Hypothalamus (tissue), 51 donors: ENCODE measurements at places on chromosomes 7 and 10.

DNA sequence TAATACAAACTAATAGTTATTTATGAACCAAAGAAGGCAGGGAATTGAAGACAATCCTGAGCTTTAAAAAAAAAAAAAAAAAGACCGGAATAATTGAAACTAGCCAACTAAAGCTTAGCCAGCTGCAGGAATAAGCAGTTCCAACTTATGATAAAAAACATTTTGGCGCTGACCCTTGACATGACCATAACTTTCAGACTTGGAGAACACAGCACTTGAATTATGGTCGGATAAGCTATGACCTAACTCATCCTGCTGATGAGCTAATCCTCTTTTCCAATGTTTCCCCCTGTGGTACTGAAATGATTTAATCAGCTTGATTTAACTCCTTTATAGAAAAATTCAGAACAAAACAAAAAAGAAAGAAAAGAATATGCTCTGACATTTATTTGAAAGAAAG is 181.8 kb downstream of the DGKB start:
- DNase-seq = no peak

DNA sequence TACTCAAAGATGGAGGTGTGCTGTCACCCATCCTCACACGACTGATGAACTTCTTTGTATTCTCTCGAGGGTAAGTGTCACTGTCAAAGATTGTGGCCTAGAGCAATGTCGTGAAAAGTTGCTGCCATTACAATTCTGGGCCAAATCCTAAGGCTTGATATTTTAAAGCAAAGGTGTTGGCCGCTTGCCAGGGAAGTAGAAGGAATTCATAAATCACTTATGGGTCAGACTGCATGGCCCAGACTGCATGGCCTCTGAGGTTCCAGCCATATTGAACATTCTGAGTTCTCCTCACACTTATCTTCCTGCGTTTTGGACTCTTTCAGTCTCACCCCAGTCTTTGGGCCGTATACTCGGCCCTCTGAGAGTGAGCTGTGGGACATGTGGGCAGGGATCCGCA is 8.6 kb downstream of the MEST start:
- no peak for DNase-seq

GRCh38 chr7:105932835-105933477 is 30.1 kb upstream of the CDHR3 start:
- no peak for DNase-seq

- DNase-seq = no peak
Measured at GRCh38 chr10:1249142-1249920, 193.1 kb downstream of the WDR37 start.

DNA sequence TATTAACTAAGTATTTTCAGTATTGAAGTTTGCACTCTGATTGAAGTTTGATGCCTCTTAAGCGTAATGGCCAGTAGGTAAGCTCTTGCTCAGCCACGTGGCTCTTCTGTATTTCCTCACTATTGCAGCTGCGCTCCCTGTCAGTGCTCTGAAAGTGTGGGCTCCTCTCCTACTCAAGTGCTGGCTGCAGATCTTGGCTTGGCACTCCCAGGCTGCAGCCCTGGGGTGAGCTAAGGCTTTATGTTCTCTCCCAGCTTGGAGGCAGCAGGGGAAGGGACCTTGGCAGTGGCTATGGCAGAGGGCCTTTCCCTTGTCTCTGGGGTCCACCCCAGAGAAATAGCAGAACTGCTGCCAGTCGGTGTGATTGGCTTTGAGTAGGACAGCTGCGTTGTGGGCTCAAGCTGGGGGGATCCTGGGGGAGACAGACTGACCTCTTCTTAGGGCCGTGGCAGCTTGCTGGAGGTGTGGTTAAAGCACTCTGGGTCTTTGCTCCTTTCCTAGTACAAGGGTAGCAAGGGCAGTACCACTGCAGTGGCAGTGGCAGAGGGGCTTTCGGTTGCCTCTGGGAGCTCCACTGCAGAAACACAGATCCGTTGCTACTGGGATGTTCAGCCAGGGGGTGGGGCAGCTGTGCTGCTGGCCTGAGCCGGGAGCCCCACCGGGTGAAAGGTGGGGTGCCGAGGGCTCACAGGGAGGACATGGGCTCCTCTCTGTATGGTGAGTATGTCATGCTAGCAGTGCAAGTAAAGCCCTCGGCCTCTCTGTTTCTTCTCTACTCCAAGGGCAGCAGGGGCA is 100.5 kb downstream of the GLCCI1 start:
- peak; percentile 4 for DNase-seq

DNA sequence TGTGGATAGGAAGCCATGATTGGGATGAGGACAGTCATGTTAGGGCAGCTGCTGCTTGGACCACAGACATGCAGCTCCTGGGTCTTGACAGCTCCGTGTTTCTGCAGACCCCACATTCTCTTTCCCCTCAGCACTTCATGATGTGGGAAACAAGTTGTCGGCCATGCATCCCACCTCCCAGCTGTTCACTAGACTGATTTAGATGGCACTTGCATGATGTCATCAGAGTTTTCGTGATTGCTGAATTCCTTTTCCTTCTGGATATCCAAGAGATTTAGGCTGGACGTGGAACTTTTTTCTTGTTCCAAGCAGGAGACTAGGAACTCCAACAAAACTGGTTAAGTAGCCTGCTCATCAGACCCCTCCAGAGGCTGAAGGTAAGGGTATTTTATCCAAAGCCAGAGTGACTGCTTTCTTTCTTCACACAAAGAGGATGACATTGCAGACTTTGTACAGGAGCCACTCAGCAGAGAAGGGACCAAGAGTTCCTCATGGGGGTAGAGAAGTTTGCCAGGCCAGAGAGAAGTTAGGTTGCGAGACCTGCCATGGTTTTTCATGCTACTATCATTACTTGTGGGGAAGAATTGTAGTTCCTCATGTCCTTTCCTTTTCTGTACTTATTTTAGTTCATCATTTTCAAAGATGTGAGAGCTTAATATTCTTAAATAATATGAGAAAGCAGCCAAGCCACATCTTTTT is 117.7 kb upstream of the GJD4 start:
- no peak for DNase-seq

DNA sequence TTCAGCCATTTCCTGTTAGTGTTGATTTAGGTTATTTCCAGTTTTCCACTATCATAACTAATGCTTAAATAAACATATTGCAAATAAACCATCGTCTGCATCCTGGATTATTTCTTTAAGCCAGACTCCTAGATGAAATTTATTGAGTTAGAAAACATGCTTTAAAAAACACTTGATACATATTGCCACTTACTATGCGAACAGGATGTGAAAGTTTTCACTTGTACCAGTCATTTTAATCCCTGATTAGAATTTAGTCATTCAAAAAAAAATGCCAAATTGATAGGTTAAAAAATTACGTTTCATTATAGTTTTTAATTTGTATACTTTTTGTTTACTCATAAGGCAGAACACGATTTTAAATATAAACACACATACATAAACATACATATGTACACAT is 309.6 kb downstream of the RNLS start:
- DNase-seq = no peak

GRCh38 chr7:27697861-27698430 is 35.3 kb upstream of the HIBADH start:
- DNase-seq = no peak

- no peak for DNase-seq
Measured at GRCh38 chr7:55271661-55272060, 93.5 kb upstream of the LANCL2 start.

GRCh38 chr10:119817991-119818888 is 54.4 kb downstream of the MCMBP start:
- peak; percentile 39 for DNase-seq

GRCh38 chr7:51150193-51150592 is 166.4 kb downstream of the COBL start:
- DNase-seq = no peak

GRCh38 chr7:94344826-94345225 is 49.9 kb upstream of the COL1A2 start:
- no peak for DNase-seq

DNA sequence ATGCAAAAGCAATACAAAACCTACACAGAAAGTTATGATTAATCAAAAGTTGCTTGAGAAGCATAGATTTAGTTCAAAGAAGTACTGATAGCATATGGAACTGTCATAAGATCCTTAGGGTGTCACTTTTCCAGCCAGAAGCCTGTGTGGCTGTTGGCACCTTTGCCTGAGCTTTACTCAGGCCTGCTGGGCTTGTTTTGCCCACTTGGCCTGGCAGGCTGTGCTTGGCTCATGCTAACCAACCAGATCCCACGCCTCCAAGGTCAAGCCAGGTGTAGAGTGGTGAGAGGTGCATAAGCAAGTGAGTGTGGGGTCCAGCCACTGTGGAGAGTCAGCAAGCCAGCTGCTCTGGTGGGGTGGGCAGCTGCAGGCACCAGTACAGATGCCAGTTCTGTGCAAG is 12.0 kb upstream of the LIPA start:
- DNase-seq = no peak

GRCh38 chr7:23055582-23056178 is 41.8 kb upstream of the HYCC1 start:
- no peak for DNase-seq

- no peak for DNase-seq
Measured at GRCh38 chr10:42933448-42934340, 143.2 kb upstream of the RET start.

DNA sequence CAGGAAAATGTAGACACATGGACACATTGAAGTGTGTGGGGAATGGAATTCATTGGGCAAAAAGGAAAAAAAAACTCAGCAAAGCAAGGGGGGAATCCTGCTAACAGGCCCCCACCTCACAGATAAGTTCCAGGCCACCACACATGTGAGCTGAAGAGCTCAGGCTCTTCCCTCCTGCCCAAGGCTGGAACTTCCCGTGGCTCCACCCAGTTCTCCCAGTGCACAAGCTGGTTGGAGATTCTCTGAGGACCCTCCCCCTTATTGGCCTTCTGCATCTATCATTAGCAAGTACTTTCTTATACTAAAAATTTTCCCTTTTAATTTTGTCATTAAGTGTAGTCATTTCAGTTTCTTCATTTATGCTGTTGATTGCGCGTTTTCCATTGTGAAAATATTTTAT is 190.8 kb downstream of the CCSER2 start:
- DNase-seq = no peak

DNA sequence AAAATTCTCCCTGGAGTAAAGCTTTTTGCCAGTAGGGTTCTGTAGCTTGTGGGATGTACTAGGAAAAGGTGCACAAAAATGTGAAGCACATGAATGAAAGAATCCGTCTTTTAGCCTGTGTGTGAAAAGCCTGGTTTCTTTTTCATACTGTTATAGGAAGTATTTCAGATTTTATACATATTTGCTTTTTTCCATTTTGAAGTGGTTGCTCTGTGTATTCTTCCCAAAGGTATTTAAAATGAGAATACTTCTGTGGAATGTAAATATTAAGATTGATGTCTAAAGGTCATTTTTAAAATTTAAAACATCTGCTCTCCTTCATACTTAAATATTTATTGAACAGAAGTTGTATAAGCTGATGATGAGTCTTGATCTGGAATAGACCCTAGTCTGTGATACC is 96.8 kb downstream of the CDK14 start:
- no peak for DNase-seq

- DNase-seq = no peak
Measured at GRCh38 chr10:121709675-121710073, 111.4 kb upstream of the FGFR2 start.

DNA sequence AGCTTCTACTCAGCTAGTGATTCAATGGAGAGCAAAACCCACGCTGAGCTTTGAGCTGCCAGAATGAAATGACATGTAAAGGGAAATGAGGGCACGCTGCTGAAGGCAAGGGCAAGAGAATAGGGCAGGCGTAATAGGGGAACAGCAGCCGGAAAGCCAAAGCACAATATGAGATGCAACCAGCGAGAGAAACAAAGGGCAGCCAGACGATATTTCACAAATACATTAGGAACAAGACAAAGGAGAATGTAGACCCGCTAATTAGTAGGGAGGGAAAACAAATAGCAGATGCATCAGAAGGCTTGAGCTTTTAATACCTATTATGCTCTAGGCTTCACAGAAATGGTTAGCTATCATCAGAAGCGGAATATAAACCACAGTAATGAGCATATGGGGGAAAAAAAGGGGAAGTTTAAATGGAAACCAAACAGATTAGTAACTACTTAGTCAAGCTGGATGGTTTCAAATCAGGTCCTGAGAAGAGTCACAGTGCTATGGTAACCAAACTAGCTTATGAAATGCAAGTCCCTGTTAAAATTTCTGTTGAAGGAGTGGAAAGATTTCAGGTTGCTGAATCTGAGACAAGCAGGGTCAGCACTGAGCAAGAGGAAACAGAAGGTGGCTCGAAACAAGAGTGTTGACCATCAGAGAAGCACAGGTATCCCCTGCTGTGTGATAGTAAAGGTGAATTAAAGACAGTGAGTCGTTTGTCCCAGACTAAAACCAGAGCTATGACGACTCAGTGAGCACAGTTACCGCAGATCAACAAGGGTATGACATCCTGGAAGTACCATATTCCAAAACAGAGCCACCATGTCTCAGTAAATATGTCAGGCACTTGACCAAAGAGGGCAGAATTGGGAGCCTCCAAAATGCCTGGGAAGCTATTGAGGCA is 496.9 kb upstream of the CELF2 start:
- DNase-seq = no peak

GRCh38 chr7:100914879-100915447 is 19.3 kb upstream of the ACHE start:
- DNase-seq = no peak

DNA sequence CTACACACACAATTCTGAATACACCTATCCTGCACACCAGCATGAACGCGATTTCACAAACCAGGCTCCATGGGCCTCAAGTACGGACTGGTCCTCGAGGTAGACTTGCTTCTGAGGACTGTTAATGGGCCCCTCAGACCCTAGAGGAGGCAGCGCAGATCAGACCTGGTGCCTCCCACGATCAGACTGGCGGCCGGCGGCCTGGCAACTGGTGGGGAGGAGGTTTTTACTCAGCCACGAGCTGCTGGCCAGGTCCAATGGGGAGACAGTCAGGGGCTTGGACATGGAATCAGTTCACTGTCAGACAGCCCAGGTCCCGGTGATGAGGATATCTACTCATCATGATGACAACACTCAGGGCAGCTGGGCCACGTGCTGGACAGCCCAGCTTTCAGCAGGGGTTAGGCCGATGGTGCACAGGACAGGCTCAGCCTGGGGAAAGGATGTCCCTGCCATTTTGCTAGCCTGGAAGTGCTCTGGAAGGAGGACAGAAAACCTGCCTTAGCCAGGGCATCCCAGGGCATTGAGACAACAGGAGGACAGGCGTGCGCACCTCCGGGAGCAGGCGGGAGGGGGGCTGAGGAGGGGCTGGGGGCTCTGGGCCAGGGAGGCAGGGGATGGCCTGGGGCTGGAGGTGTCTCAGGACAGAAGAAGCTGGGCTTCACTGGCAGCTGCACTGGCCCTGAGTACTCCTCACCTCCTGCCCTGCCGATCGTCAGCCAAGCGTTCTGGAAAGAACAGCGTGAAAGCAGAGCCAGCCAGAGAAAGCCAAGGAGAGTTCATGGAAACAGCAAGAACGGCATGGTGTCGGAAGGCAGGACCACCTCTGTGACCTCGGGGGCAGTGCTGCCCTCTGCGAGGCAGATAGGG is 48.0 kb upstream of the RASGEF1A start:
- no peak for DNase-seq

- no peak for DNase-seq
Measured at GRCh38 chr10:91901784-91902677, 7.3 kb downstream of the FGFBP3 start.
